ENCODE measurements at places on chromosomes 12 and 14.

DNA sequence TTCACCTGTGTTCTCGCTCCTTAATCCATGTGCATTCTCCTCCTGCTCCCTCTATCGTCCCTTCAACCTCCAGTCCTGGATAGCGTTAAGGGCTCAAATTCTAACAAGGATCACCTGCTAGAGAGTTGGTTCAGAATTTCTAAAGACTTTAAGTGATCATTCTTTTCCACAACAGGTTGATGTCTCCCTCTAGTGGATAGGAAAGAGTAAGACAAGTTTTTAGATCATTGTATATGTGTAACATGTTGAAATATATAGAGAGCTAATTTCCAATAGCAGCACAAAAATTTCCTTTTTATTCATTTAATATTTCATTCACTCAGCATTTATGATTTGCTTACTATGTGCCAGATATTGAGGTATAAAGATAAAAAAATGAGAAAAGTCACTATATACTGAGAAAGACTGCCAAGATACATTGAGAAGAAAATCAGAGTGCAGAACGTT is 9.3 kb upstream of the ESR2 start:
- peak; percentile 77 for DNase-seq

GRCh38 chr14:97848317-97848980 is 1051.3 kb downstream of the VRK1 start:
- no peak for DNase-seq

DNA sequence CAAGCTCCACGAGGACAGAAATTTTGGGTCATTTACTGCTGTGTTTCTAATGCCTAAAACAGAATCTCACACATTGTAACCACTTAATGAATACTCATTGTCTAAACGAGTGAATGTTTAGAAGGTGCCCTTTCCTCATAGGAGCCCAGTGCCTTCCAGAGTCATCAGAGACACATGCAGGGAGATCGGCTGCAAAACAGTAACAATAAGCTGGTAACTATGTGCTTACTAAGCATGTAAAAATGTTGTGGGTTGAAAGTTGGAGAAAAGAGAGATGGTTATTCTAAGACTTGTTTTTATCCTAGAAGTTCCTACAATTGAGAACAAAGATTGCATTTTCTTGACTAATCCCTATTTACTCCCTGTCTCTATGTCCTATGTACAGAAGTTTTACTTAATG is 7.4 kb downstream of the TESPA1 start:
- DNase-seq, result no peak

DNA sequence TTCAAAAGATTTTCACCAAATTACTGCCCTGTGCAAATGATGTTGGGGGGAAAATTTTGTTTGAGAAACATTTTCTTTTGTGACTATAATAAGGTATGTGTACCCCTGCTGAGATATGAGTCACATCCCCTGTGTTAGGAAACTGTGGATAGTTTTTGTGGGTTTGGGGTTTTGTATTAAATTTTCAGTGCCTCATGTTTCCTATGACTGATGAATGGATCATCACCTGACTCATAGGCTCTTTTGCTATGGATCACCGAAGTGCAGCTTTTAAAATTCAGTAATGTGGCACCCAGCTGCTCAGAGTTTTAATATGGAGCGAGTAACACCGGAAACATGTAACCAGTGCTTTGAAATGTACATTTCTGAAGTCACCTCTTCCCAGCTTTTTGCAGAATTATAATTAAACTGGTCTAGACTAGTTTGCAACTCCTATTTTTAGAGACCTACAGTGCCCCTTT is 167.4 kb upstream of the HMGA2 start:
- no peak for DNase-seq

DNA sequence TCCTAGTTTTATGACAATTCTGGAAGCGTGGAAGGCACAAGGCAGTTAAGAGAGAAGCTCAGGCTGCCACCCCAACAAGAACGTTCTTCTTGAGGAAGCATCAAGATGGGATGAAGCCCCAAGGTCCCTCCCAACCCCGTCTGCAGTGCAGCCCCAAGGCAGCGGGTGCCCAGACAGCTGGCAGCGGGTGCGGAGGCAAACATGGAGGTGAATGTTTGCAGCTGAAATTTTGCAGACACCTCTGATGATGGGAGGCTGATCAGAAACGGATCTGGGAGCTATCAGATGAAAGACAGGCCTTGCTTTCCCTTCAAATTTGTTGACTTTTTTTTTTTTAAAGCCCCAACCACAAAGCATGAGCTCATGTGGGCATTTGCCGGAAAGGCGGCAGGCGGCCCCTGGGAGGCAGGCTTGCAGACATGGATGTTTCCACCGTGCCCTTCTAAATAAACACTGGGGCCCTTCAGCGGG is 230.7 kb upstream of the RTL1 start:
- DNase-seq, result no peak

- DNase-seq, result no peak
Observed at GRCh38 chr12:23039834-23040233, 414.9 kb downstream of the ETNK1 start.

DNA sequence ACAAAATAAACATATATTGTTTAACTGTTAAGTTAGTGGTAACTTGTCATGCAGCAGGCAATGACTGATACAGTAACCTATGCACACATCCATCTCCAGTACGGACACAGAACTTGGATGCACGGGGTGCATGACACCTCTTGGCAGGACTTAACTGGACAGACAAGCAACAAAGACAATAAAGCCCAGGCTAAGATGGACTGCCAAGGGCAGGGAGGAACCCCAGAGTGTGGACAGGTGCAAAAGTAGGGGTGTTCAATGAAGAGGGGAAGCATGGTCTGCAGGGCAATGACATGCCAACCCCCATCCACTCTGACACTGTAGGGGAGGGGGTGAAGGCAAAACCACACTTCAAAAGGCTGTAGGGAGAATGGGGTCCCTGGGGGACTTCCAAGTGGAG is 11.7 kb downstream of the SSH1 start:
- DNase-seq, result peak; percentile 62

GRCh38 chr12:88914967-88915366 is 334.7 kb upstream of the KITLG start:
- no peak for DNase-seq

DNA sequence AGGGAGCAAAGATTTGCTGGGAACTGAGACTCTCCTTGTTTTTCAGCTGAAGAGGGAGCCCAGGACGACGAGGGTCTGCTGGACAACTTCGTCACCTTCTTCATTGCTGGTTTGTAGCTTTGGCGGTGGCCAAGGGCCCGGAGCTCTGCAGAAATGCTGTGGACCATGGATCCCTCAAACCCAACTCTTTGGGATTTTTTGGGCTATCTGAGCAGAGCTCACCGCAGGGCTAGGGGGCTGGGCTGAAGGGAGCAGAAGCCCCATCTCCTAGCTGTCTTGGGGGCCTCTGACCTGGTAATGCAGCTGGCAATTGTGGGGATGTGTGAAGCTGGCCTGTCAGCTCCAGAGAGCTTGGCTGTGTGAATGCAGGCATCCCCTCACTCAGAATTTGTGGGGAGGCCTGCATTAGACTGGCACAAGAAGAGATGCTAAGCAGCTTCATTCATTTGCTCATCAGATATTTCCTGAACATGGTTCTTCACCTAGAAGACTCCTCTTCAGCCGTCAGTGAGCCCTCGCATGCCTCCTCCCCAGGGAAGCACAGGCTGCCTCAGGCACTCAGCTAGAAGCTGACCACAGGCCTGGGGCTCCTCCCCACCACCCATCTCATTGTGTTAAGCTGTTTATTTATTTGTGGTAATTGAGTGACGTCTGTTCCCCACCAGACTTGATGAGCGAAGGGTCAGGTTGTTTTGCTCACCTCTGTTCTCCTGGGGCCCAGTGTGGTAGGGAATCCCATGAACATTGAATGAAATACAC is 32.2 kb downstream of the CYP46A1 start:
- DNase-seq, result no peak

DNA sequence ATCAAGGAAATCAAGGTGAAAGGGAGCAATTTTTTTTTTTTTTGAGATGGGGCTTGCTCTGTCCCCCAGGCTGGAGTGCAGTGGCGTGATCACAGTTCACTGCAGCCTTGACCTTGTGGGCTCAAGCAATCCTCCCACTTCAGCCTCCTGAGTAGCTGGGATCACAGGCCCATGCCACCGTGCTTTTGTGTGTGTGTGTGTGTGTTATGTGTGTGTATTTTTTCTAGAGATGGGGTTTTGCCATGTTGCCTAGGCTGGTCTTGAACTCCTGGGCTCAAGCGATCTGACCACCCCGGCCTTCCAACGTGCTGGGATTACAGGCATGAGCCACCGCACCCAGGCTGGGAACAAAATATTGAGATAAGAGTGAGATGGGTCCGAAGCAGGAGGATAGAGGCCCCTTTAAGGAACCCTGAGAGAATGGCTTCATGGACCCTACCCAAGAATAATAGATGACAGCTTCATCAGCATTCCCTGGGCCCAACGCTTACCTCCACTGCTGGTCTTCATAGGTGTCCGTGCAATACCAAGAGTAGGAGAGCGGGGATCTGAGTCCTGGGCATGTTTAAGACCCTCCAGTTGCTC is 1.0 kb downstream of the CDCA3 start:
- DNase-seq, result no peak

DNA sequence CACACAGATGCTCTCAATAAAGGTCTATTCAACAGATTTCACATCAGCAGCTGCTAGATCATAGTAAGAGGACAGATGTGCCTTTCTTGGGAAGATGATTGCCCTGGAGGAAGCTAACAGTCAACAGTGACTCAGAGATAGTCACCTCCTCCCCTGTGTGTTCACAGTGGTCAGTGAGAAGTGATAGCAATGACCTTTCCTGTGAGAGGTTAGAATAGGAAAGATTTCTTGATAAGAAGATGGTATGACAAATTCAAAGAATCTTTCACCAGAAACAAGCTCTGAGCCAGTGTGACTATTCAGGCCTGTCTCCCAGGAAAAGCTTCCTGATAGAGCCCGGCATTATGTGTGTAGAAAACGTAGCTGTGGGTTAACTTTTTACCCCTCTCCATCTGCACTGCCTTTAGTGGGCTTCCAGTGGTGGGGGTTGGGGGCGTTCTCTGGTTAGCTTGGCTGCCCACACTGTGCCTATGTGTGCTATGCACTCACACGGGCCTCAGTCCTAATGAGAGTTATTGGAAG is 66.4 kb upstream of the ARHGAP5 start:
- DNase-seq, result no peak

- no peak for DNase-seq
Observed at GRCh38 chr14:32762886-32763285, 175.8 kb upstream of the NPAS3 start.

DNA sequence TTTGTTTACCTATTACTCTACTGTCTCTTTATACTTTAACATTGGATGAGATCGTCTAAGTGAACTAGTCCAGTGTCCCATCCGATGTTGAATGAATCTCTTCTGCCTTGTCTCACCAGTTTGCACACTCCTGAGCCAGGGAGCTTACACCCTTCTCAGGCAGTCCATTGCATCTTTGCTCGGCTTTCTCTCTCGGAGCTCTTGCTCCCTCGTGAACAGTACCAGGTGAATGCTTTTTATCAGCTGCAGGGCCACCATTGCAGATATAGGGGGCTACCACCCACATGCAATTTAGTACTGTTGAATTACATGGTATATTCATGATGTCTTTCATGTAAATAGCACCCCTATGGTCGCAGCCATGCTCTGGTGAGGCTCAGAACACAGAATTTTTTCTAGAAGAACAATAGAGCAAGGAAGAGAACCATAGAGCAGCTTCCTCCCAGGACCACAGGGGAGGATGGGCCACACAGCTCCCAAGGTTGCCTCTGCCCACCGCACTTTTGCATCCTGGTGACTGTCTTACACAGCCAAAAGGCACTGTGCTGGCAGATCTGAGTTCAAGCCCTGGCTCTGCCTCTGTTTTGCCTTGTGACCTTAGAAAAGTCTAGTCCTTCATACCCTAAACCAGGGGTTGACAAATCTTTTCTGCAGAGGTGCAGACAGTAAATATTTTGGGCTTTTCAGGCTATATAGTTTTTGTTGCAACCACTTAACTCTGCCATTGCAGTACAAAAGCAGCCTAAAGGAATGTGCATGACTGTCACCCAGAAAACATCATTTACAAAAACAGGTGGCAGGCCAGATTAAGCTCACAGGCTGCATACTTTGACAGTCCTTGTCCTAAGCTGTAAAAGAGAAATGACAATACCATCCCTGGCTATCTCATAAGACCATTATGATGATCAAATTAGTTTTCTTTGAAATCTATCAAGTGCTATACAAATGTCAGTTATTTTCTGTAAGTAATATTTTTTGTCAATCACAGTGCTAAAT is 35.4 kb downstream of the PLEKHG7 start:
- no peak for DNase-seq

GRCh38 chr14:86779416-86779815 is 1213.6 kb downstream of the GALC start:
- no peak for DNase-seq

DNA sequence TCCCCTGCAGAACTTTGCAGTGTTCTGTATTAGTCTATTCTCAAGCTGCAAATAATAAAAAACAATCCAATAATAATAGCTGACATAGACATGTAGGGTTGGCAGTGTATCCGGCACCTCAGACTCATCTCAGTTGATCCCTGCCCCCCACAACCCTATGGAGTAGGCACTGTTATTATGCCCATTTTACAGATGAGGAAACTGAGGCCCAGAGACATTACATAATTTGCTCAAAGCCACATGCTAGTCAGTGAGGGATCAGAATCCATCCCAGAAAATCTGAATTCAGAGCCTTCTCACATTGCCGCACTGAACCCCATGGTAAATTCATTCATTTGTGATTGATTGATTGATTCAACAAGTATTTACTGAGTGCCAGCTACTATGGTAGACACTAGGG is 226.6 kb upstream of the PWP1 start:
- DNase-seq, result no peak
